ENCODE measurements at places on chromosomes 5 and 9.
A peak's percentile ranks its signal among the peaks of the same experiment; 100 is the strongest.

DNA sequence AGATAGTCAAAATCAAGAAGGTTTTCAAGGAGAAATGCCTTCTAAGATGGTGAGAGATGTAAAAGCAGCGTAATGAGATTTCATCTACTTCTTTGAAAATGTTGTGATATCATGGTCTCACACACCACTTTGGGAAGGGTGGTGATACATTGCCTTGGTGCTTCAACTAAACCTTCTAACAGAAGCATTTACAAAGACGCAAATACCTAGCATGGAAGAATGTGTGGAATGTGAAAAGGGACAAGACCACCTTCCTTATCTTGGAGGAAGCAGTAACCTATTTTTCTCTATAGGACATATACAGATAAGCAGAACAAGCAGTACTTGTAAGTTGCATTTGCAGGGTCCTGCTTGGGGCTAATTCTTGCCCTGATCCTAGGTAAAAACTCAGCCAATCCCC, 38.8 kb downstream of the PCA3 start:
- DNase-seq, result no peak

DNA sequence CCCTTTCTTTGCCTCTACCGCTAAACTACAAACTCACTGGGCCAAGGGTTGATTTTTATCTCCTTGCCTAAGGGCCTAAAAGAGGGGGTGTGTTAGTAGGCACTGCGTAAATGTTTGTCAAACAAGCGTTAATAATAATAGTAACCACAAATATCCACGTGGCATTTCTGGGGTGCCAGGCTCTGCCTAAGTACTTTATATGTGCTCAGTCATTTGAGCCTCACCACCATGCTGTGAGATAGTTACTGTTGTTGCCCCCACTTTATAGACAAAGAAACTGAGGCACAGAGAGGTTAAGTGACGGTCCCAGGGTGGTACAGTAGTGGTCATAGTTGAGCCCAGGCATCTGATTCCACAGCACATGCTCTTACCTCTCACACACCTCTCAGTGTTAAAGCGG, 52.4 kb downstream of the ERGIC1 start:
- no peak for DNase-seq

DNA sequence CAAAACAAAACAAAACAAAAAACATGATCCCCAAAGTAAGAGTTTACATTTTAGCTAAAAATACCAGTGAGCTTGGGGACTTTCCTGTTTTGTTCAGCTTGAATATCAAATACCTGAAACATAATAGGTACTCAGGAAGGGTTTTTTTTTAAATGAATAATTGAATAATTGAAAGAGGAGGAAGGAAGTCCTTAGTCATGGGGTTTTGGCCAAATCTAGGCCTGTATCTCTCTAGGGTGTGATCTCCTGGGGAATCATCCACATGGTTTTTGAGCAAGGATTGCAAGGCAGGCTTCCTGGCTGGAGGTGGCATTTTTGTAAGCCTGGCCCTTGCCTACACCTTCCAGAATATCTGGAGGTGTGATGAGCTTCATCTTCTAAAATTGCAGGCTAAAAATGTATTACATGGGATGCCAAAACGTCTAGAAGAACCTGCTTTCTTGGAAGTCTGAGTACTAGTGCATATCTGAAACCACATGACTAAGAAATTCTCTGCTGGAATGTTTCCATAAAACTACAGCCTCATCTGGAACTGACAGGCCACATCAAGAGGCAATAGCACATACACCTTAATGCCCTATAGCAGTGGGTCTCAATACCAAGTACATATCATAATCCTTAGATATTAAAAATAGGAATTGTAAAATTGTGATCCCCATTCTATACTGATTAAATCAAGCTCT, 10.4 kb downstream of the C9 start:
- no peak for DNase-seq

- no peak for DNase-seq
Observed at GRCh38 chr9:136578915-136579649, 33.2 kb upstream of the NOTCH1 start.

- no peak for DNase-seq
Observed at GRCh38 chr5:54177058-54177457, 133.3 kb downstream of the ARL15 start.

DNA sequence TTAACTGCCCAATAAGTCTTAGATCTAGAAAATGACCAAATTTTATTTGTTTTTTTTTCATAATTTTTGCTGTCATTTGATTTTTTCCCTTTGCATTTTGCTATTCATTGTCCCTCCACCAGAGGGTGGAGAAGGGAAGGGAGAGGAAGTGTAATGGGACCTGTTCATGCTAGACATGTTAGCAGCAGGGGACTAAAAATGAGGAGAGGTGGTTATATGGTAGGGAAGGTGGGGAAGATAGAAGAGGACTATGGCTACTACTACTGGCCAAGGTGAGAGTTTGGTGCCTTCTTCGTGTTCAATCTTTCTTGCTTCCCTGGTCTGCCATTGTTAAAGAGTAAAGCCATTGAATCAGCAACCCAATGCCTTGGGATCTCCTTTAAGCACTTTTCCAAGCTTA, 6.4 kb downstream of the GRIA1 start:
- no peak for DNase-seq

DNA sequence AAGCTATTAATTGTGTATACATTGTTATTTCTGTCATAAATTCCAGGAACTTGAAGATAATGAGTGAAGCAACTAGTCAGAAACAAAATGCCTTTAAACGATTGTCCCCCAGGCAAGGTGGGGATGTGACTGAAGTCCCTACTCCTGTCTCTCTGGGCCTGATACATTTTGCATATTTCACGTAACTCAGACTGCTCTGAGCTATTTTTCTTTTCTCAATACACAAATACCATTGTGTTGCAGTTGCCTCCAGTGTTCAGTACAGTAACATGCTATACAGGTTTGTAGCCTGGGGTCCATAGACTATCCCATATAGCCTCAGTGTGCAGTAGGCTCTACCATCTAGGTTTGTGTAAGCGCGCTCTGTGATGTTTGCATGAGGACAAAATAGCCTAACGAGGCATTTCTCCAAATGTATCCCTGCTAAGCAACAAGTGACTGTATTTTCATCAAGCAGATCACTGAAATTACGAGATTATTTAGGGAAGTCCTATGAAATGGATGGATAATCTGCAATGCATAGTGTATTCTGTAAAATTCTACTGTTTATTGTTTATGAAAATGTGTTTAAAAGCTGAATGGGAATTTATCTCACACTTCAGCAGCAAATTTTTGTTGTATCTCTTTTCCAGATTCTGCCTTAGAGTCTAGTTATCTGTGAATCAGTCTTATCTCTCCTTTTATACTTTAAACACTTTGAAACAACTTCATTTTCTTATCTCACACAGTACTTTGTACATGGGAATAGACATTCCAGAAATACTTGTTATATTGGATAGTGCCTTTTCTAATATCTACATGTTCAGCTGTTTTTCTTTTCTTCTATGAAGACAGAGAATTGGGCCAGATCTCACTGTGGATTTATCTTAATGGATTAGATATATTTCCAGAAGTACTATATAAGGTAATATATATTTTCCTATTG, 150.5 kb downstream of the CD180 start:
- DNase-seq, result no peak

DNA sequence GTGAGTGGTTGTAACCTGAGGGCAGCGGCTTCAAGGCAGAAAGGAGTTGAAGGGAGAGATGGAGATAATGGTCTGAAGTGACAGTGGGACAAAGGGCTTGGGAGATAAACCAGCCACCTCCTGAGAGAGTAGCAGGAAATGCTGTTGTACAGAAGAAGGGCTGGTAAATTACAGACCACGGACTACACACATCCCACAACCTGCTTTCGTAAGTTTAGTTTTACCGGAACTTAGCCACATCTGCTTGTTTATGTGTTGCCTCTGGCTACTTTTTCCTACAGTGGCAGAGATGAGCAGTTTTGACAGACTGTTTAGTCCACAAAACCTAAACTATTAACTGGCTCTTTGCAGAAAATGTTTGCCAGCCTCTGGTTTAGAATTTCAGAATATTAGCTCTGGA, 269.5 kb downstream of the ARHGEF28 start:
- no peak for DNase-seq

DNA sequence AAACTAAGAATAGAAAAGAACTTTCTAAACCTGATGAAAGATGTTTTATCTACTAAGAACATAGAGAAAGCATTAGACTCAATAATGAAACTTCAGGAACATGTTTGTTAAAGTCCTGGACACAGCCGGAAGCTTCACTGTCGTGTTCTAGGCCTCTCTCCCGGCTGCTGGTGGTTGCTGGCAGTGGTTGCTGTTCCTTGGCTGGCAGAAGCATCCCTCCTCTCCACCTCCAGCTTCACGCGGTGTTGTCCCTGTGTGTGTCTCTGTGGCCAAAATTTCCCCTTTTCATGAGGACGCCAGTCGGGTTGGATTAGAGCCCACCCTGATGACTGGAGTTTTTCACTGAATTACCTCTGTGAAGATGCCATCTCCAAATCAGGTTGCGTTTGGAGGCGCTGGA, 6.5 kb upstream of the MED10 start:
- peak; percentile 53 for DNase-seq

DNA sequence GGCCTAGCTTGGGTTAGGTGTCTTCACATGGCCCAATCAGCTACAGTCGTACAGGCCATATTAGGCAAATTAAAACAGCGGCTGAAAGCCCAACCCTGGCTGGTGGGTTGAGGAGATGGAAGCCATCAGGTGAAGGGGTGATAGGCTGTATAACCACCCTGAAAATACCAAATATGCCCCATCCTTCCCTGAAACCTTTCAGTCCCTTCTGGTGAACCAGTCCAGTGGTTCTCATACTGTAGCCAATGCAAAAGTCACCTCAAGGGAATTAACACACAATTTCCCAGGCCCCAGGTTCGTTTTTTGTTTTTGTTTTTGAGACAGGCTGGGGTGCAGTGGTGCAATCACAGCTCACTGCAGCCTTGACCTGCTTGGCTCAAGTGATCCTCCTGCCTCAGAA, 19.8 kb upstream of the KCNV2 start:
- DNase-seq, result no peak

- no peak for DNase-seq
Observed at GRCh38 chr5:135539430-135540005, 3.8 kb upstream of the NEUROG1 start.

DNA sequence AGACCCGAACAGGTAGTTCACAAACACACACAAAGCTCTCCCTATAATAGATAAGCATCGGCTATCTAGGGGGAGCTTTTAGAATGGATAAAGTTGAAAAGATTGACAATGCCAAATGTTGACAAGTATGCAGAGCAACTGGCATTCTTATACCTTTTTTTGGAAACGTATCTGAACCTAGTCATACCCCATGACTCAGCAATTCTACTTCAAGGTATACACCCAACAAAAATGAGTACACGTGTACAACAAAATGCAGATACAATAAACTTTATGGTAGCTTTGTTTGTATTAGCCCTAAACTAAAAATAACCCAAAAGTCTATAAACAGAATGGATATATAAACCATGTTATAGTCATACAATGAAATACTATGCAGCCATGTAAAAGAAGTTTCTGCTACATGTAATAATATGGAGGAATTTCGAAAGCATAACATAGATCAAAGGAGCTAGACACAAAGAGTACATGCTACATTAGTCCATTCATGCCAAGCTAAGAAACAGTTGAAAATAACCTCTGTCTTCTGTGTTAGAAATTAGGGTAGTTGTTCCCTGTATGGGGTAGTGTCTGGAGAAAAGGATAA, 718.5 kb upstream of the ZNF608 start:
- DNase-seq, result no peak

DNA sequence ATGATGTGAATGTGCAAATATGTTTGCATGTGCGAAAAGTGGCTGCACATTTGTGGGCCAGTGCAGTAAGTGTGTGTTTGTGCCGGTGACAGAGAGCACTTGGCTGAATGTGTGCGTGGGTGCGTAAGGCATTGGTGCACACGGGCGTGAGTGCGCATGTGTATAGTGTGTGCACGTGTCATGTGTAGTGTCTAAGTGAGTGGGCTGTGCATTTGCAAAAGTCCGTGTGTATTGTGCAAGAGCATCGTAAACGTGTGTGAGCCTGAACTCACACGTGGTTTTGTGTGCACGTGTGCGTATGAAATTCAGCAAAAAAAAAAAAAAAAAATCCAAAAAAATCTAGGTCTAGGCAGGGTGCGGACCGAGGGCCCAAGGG, 6.5 kb upstream of the EBF1 start:
- no peak for DNase-seq

DNA sequence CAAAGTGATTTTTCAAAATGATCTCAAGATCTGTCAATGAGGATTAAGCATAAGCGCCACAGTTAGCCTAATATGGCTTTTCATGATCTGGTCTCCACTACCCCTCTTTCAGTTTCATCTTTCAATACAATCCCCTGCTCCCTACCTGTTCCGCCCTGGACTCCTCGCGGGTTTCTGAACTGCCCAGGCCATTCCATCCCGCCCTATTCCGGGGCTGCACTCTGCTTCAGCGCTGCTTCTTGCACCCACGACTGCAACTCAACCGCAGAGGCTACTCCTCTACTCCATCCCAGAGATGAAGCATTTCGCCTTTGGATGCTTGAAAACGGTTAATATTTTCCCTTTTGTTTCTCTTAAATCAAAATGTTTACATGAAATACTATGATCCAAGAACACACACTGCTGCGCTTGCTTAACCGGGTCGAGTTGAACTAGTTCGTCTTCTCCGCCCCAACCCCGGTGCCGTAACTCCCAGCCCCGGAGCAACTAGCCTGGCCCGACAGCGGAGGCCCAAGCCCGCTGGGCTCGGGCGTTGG, 716 bp upstream of the OTULIN start:
- DNase-seq, result no peak

GRCh38 chr5:132651838-132652469, 6.0 kb upstream of the IL13 start:
- no peak for DNase-seq

GRCh38 chr5:68932830-68933434, 160.9 kb upstream of the SLC30A5 start:
- no peak for DNase-seq

- no peak for DNase-seq
Observed at GRCh38 chr5:175638305-175638704, 19.6 kb upstream of the HRH2 start.

GRCh38 chr9:110066929-110067716, 140.8 kb downstream of the C9orf152 start:
- no peak for DNase-seq

DNA sequence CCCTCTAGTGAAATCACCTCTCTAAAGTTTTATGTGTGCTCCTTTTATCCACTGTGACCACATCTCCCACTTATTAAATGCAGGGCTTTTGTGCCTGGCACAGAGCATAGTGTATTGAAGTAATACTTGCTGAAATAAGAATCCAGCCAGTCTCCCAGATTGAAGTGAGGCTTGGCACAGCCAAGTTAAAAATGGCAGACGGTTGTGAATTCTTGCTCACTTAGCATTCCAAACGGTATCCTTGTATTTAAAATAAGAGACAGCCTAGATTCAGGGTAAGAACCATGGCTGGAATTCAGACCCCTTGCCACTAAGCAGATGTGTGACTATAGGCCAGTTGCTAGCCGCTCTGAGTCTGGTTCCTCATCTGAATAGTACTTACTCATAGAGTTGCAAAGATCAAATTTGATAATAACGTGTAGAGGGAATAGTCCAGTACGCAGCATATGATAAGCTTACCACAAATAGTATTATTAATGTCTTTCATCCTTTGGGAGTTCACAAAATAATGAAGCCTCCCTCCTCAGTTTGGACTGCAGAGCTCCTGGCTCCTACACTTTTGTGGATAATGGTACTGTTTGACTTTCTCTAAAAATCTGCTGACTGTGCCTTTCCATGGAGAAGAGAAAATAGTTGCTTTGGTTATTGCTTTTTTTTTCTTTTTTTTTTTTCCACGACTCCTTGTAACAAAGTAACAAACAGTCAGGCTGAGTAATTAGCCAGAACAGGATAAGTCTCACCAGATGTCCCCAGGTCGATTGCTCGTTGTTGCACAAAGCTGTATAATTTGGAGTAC, 51.5 kb downstream of the FGF1 start:
- no peak for DNase-seq

GRCh38 chr9:78325343-78325742, 28.4 kb downstream of the PSAT1 start:
- no peak for DNase-seq

GRCh38 chr5:177382423-177383029, 1.7 kb upstream of the SLC34A1 start:
- DNase-seq, result no peak

All from ascending aorta (tissue), 2 donors.